H4 (cell line): ENCODE measurements at places on chromosomes 1 and 21. TPM values are rescaled to one million over a fixed set of nuclear protein-coding genes. Genes with fewer than 3 reads are reported as not detected.

DNA sequence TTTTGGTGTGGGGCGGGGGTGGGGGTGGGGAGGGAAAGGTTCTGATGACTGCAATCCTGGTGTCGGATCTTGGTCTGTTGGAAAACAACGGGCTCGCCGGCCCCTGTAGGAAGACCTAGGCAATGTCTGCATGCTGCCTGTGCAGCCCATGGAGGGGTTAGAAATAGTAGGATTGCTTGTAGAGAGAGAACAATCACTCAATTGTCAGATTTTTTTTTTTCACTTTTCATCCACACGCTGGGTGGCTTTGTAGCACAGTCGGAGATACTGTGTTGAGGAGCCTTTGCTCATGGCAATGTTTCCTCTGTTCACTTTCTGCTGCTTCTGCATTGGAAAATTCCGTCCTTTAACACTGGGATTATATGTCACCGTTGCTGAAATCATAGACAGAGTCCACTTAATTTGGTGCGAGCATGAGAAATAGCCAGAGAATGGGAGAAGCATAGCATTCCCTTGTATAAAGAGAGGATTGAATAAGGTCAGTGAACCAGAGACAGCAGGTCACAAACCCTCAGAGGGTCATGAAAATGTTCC is 107.5 kb downstream of the MRPS6 start:
- no peak for DNase-seq

- DNase-seq: no peak
Observed at GRCh38 chr1:200265881-200266280, 144.0 kb downstream of the ZNF281 start.

DNA sequence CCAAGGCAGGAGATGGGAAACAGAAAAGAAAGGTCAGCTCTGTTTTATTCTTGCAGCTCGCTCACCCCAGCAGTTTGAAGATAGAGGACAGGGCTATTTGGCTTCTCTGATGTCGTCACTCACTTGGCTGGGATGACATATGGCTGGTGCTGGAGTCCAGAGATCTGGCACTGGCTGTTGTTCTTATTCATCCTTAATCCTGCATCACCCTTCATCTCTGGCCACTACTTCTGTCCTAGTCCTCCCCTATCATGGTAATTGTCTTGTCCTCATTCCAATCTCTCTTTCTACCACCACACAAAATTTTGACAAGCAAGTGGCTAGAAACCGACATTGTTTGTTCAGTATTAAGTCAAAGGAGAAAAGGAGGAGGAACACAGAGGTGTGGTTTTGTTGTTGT is 103.8 kb upstream of the PDE4B start:
- no peak for DNase-seq

DNA sequence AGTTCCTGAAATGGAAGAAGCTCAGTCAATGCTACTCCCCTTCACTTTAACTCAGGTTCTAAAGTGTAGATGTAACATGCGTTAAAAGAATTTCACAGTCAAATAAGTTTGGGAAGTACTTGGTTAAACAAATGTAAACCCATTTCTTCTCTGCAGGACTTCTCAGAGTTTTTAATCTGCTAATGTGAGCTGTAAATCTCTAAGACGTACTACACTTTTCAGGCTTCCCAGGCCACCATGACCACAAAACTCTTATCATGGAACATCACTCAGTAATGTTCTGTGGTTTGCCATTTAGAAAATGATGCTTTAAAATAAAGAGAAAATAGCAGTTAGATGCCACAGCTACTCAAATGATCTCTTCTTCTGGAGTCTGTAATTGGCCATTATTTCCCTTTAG is 104.3 kb downstream of the HHIPL2 start:
- no peak for DNase-seq

GRCh38 chr1:162094271-162094670 is 24.8 kb downstream of the NOS1AP start:
- DNase-seq: peak; percentile 75

DNA sequence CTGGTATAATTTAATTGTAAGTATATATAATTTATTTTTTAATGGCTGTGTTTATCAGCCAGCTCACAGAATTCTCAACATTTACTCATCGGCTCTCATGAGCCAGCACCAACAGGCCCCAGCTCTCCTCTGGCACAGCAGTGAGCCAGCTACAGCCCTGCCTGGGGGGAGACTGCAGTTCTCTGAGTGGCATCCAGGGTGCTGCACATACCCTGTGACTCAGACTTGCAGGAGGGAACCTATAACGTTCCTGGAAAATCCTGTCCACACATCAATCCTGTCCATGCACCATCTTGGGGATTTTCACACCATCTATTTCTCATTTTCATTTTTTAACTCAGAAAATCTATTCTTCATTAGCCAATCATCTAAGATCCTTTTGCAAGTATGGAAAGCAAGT is 36.5 kb downstream of the FHAD1 start:
- DNase-seq: peak; percentile 63

GRCh38 chr1:112698366-112699310 is 8.3 kb downstream of the RHOC start:
- no peak for DNase-seq

HSPB7 gene
- total RNA-seq: not detected in 2 replicates

HES2 gene
- total RNA-seq: not detected in 2 replicates

ABCA4 gene
- 1.0 and 1.1 TPM in 2 replicates for total RNA-seq

KIF17 gene
- 0.10 TPM in 1 of 2 replicates, not detected in the other for total RNA-seq

PLPPR4 gene
- 0.21 and 0.35 TPM in 2 replicates for total RNA-seq

PAFAH2 gene
- 5.6 and 8.3 TPM in 2 replicates for total RNA-seq

NMNAT2 gene
- total RNA-seq: 0.14 and 1.4 TPM in 2 replicates
